Stimulated activated CD4-positive, alpha-beta T cell treated with anti-CD3 and anti-CD28 coated beads, Interleukin-15, amount 100 ng/mL, for 1 hour (primary cell): ENCODE measurements at places on chromosomes 11 and 22.

- no peak for DNase-seq
Measured at GRCh38 chr11:128719556-128719824, 25.6 kb downstream of the FLI1 start.

DNA sequence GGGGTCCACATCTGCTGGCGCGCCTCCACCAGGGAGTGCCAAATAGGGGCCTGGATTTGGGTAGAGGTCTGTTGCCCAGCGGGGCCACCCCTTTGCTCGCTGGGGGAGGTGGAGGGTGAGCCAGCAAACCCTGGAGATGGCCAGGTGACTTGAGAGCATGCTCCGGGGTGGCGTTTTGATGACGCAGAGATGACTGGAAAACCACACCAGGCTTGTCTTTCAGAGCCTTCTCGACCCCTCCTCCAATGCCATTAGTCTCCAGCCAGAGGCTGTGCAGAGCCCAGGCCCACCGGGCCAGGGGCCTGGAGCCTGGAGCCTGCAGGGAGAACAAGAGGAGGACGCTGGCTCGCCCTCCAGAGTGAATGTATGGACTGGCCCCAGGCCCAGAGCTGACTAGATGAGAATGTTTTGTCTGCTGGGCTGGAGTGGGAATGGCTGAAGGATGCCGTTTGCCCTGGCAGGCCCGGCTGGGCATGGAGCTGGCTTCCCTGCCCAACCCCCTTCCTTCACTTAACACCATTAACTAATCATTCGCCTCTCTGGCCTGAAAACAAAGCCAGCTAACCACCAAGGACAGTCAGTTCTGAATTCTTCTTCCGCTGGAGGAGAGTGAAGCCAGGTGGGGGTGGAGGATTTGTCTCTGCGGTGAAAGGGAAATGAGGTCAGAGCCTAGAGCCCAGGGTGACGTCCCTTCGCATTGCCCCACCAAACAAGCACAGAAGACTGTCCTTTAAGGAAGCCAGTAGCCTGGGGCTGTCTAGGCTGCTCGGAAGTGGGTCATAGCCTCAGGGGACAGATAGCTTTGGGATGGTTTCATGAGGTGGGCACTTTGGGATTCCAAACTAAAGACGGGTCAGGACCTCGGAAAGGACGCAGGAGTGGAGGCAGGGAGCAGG, 1.6 kb upstream of the MCAM start:
- no peak for DNase-seq

- DNase-seq, result no peak
Measured at GRCh38 chr11:77088236-77089003, 14.2 kb upstream of the OMP start.

- no peak for DNase-seq
Measured at GRCh38 chr11:70745941-70746340, 347.6 kb downstream of the CTTN start.

DNA sequence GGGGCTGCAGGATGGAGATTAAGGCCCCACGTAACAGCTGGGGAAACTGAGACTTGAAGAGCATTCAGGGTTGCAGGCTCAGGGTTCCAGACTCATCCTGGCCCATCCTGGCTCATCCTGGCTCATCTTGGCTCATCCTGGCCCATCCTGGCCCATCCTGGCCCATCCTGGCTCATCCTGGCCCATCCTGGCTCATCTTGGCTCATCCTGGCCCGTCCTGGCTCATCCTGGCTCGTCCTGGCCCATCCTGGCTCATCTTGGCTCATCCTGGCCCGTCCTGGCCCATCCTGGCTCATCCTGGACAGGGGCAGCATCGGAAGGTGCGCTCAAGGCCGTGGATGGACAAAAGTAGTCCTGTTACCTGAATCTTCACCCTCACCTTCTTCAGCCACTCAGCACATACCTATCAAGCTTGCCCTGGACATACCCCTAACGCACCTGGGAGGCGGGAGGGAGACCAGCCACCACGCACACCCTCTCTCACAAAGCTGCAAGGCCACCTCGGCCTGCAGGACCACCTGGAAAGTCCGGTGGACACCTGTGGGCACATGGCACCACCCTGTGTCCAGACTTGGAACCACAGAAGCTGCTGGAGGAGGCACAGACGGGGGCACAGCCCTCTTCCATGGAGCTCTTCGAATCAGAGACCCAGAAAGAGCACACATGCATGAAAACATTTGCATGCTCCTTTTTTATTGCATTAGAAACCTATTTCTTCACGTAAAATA, 20.3 kb upstream of the NLRP6 start:
- DNase-seq, result no peak

GRCh38 chr11:81967242-81967641, 766.4 kb downstream of the FAM181B start:
- no peak for DNase-seq

DNA sequence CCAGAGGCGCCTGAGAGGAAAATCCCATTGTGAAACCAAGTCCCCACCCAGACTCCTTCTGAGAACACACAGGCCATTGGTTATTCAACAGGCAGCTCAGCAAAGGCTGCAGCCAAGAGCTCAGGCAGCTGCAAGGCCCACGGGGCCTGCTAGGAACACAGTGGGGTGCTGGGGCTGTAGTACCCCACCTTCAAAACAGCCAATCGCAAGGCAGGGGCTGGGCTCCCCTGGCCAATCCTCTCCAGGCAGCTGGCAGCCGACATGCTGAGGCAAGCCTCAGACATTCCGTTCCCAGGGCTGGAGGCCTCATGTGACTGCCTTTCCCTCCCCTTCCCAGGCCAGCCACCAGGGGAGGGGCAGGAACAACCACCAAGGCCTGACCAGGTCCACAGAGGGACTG, 6.6 kb downstream of the PRODH start:
- no peak for DNase-seq

DNA sequence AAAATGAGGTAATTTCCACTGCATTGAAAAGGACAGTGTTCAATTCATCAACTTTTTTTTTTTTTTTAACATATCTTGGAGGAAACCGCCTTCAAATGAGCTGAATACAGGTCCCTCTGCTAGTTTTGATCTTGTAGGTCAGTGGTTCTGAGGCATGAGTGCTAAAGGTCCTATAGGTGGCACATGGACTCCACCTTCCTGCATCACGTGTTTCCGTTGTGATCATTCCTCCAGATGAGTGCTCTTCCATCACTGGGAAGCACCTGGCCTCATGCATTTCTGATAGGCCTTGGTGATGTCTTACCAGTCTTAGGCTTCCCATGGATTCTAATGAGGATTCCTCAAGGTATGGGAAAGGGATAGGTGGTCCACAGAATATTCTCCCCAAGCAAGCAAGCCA, 37.8 kb downstream of the FDX1 start:
- no peak for DNase-seq

- DNase-seq, result no peak
Measured at GRCh38 chr22:40285513-40285912, 60.8 kb upstream of the ADSL start.

DNA sequence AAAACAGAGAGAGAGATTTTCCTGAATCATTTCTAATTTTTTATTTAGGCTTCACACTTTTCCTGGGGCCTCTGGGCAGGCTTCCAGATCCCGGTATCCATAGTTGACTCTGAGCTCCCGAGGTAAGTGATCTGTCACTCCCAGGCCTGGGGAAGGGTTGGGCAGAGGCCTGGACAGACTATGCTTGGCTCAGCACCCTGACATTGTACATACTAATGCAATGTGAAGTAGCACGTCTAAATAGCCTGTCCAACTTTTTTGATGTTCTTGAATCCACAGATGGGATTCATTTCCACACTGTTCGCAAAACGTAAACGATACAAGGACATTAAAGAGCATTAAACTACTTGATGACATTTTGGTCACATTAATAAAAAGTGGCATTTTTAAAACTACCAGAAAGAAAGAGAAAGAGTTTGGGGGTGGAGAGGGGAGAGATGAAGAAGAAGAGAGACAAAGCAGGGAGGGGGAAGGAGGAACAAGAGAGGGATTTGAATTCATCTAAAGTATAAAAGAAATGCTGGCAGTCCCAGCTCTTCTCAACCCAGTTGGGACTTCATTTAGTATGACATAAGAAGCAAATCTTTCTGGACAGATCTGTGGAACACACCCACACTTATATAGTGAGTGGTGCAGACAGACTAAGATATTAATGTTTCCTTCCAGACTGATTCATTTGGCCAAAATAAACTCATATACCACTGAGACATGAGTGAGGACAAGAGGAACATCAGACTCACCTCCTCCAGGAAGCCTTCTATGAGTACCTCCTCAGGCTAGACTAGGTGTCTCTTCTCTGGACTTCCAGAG, 514.2 kb downstream of the SOX6 start:
- no peak for DNase-seq

- no peak for DNase-seq
Measured at GRCh38 chr11:126963115-126963514, 37.5 kb downstream of the KIRREL3 start.

DNA sequence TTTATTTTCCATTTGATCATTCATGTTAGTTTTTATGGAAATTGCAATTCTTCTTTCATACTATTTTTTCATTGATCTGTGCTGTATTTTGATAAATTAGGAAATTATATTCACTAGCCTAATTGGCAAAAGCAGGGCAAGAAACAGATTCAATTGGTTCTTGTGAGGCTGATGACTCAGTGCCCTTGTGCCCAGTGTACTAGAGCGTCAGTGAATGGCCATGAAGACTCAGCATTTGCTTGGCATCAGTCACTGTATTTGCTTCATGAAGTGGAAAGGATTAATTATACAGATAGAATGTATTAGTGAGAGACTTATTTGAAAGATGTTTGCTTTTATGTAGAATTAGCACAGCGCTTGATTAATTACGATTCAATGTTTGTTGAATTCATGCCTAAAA, 31.8 kb downstream of the MRGPRX1 start:
- DNase-seq, result no peak

GRCh38 chr22:32342977-32343376, 14.7 kb upstream of the RFPL3 start:
- DNase-seq, result no peak

DNA sequence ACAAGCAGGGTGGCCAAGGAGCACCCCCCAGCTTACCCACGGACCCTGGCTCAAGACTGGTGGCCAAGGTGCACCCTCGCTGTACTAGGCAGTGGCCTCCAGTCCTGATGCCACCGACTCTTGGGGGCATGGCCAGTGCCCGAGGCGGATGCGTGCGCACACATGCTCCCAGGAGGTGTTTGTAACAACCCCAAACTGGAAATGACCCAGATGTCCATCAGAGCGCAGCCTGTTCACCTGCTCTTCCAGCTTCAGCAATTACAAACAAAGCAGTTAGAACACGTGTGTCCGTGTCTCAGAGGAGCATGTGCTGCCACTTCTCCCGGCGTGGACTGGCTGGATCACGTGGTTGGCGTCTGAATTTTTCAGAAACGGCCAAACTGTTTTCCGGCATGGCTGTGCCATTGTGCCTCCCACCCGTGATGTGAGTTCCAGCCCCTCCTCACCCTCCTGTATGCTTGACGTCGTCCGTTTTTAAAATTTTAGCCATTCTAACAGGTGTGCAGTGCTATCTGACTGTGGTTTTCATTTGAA, 7.1 kb upstream of the MUC6 start:
- no peak for DNase-seq

DNA sequence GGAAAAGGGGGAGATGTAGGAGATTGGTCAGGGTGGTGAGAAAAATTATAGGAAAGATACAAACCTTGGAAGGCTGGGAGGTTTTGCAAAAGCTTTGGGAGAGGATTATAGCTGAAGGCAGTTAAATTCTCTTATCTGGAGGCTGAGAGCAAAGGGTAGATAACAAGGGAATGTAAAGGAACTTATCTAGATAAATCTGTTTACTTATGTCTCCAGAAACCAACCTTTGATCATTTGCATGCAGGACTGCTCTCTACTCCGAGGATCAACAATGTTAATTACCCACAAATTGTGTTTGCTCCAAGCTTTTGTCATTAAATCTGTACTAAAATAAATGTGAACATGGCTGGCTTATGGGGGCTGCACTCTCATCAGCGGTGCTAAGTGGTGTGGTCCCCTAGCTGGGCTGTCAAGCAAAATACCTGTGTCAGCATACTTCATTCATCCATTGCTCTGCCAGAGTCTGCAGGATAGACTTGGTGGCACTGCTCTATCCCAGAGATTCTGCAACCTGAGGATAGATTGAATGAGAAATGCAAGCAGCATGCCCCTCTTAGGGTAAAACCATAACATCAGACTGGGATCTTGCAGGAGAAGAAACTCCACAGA, 1599.2 kb upstream of the TENM4 start:
- DNase-seq, result no peak

- no peak for DNase-seq
Measured at GRCh38 chr11:27216270-27217149, 146.5 kb downstream of the CCDC34 start.

- DNase-seq, result peak; percentile 38
Measured at GRCh38 chr11:61777234-61778090, 14.9 kb downstream of the TMEM258 start.

DNA sequence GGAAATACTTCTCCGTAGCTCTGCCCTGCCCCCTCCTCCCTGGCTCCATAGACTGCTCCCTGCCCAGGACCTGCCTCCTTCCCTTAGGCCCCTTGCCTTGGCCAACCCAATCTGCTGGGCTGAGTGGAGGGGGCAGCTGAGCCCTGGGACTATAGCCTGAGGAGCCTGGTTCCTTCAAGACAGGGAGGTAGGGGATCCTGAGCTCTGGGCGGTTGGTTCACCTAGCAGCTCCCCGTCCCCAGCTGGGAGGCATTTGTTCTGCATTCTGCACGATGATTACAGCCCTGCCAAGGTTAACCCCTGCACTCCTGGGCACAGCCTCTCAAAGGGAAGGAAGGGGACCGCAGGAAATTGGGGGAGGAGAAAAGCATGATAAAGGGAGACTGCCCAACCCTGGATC, 3.6 kb upstream of the CDC42EP1 start:
- no peak for DNase-seq

DNA sequence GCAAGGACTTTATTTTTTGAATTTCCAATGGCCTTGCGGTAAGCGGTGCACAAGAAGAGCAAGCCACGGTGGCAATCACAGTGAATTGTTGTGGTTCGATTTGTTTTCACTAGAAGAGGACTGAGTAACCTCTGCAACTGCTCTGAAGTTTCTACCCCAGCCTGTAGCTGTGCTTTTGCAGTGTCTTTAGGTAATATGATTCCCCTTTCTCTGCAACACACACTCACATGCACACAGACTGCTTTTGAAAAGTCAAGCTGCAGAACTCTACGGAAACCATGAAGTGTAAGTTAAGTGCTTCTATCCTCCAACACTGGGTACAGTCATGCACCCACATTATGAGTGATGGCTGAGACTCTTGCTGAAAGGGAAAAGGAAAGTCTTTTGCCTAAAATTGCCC, 38.4 kb downstream of the CD44 start:
- no peak for DNase-seq

DNA sequence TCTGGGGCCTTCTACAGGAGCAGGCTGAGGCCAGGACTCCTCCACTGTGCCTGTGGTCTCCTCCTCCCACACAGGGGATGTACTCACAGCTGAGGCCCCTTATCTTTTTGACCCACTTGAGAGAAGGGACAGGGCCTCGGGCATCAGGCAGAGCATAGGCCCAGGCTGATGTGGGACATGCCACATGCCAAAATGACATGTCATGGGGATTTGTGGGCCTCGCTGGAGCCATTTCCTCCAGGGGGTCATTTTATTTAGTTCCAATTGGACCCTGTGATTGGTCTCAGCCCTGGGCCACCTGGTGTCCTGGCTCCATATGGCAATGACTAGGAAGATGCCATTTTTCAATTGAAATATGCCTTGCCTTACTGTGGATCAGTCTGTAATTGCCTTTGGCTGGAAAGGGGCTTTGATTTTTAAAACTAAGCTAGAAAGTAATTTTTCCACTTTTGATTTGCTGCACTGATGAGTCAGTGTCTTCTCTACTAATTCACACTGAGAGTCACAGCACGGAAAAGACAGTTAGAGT, 171.1 kb upstream of the NAV2 start:
- no peak for DNase-seq
